ENCODE measurements at places on chromosomes 12 and 14. TPM values are rescaled to one million over a fixed set of nuclear protein-coding genes. Genes with fewer than 3 reads are reported as not detected.
A peak's percentile ranks its signal among the peaks of the same experiment; 100 is the strongest.

SELPLG gene
- 16.6 TPM for total RNA-seq

DNA sequence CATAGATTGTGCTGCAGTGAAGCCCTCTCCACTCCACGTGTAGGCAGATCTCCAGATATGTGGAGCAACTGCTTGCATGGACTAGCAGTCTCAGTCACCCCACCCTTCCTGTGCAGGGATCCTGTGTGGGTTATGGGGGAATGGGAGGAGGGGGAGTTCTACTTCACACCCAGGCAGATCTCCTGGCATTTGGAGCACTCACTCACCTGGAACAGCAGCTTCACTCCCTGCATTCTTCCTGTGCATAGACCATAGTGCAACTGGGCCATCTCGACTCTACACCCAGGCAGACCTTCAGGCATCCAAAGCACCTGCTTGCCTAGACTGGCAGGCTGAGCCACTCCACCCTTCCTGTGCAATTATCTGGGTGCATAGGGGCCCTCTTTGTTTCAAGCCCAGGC is 96.0 kb upstream of the PCED1B start:
- H3K27me3 ChIP-seq, result no peaks in the 10 kb centered on the region
- DNase-seq, result no peak
- no peaks in the 10 kb centered on the region for H3K4me1 ChIP-seq
- no peaks in the 10 kb centered on the region for H3K36me3 ChIP-seq
- no peak overlapping the region for H3K27ac ChIP-seq

POTEG gene
- not detected for total RNA-seq

GRCh38 chr12:139585-139984 is 73.0 kb downstream of the IQSEC3 start:
- H3K4me1 ChIP-seq, result no peaks in the 10 kb centered on the region
- no peaks in the 10 kb centered on the region for H3K36me3 ChIP-seq
- H3K4me3 ChIP-seq, result peak overlapping the region; percentile 63

SLC7A7 gene
- total RNA-seq, result 46.4 TPM

GRCh38 chr12:13156277-13156676 is 40.2 kb upstream of the EMP1 start:
- DNase-seq, result no peak
- H3K4me1 ChIP-seq, result no peaks in the 10 kb centered on the region
- no peak overlapping the region for H3K4me3 ChIP-seq
- no peak overlapping the region for H3K27ac ChIP-seq
- no peaks in the 10 kb centered on the region for H3K36me3 ChIP-seq

DNA sequence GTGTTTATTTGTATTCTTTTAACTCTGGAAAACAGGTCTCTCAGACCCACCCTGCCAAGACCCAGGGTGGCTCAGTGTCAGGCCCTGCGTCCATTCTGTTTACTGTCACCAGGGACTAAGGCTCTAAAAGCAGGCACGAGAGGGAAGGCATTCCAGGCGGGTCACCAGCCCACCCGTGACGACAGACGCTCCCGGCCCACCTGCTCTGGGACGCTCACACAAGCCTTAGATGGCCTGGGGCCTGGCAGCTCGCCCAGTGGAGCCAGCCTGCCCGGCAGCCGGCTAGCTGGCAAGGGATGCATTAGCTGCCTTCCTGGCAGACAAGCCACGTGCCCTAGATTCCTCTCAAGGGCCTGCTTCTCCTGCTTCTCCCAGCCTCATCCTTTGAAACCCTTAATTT is 9.2 kb upstream of the NUAK1 start:
- H3K4me3 ChIP-seq, result no peak overlapping the region
- no peaks in the 10 kb centered on the region for H3K27me3 ChIP-seq
- DNase-seq, result no peak
- H3K36me3 ChIP-seq, result no peaks in the 10 kb centered on the region
- H3K4me1 ChIP-seq, result no peaks in the 10 kb centered on the region

DNA sequence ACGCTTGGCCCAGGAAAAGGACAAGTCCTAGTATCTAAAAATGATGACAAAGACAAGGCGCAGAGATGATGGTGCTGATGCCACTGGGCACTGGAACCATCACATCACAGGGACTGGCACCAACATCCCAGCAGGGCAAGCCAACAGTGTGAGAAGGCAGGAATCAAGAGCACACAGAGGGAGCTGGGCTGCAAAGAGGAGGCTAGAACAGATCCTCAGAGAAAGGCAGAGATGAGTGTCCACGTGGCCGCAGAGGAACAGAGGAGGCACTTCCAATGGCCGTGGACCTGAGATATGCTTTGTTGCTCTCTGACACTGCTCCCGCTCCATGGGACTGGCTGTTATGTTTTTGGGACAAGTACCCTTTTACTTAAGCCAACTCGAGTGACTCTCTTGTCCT is 17.9 kb downstream of the FOXN3 start:
- no peaks in the 10 kb centered on the region for H3K36me3 ChIP-seq
- H3K4me1 ChIP-seq, result no peaks in the 10 kb centered on the region
- DNase-seq, result no peak
- H3K27me3 ChIP-seq, result no peaks in the 10 kb centered on the region
- no peak overlapping the region for H3K27ac ChIP-seq

DNA sequence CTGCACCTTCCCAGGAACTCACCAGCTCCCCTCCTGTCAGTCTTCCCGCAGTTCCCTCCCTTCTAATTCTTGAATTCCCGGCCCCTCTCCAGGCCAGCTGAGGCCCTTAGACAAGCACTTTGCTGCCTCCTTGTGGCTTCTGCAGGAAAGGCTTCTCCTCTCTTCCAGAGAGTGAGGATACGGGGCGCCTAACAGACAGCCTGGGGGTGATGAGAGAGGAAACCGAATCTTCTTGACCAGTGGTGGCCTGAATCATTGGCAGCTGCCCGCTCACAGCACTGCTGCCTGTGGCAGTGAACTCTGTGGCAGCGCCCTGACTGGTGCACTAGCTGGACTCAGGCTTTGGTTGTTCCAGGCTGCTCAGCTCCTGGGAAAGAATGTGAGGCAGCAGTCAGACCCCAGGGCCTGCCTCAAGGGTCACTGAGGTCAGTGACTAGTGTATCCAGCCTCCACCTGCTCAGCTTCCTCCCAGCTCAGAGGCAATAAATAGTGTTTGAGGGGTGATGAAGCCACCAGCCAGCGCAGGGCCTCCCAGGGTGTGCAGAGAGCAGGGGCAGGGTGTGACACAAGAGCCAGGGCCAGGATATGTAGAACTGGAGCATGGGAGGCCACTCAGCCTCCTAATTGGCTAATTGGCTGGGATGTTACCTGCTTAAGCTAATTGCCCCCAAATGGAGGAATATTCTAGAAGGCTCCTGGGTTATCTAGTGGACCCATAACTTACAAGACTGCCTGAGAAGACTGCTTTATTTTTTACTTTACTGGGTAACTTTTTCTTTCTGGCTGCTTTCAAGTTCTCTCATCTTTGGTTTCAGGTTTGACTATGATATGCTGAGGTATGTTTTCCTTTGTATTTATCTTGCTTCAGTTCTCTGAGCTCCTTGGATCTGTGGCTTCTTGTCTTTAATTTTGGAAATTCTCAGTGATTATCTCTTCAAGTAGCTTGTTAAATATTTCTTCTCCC is 12.9 kb upstream of the MCRS1 start:
- no peaks in the 10 kb centered on the region for H3K36me3 ChIP-seq
- no peaks in the 10 kb centered on the region for H3K27me3 ChIP-seq
- H3K4me1 ChIP-seq, result no peaks in the 10 kb centered on the region
- H3K27ac ChIP-seq, result no peak overlapping the region

TROAP gene
- 1.8 TPM for total RNA-seq

DNA sequence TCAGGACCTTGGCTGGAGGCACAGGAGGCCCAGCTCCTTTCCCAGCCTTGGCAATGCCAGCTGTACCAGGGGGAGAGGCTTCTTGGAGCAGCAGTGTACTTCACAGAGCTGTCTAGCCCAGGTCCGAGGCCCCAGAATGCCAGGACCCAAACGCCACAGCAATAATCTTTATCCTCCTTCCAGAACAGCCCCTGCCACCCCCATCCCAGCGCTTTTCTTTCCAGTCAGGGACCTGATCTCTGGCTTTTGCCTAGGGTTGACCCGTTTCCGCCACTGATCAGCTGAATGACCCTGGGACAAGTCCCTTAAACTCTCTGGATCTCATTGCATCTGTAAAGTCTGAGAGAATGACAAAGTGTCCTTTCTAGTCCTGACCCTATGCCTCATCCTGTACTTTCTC is 5.1 kb downstream of the LAG3 start:
- H3K27me3 ChIP-seq, result no peaks in the 10 kb centered on the region
- DNase-seq, result no peak
- H3K4me1 ChIP-seq, result peaks cover under 1% of the 10 kb centered on the region

TAS2R30 gene
- 17.0 TPM for total RNA-seq

DNA sequence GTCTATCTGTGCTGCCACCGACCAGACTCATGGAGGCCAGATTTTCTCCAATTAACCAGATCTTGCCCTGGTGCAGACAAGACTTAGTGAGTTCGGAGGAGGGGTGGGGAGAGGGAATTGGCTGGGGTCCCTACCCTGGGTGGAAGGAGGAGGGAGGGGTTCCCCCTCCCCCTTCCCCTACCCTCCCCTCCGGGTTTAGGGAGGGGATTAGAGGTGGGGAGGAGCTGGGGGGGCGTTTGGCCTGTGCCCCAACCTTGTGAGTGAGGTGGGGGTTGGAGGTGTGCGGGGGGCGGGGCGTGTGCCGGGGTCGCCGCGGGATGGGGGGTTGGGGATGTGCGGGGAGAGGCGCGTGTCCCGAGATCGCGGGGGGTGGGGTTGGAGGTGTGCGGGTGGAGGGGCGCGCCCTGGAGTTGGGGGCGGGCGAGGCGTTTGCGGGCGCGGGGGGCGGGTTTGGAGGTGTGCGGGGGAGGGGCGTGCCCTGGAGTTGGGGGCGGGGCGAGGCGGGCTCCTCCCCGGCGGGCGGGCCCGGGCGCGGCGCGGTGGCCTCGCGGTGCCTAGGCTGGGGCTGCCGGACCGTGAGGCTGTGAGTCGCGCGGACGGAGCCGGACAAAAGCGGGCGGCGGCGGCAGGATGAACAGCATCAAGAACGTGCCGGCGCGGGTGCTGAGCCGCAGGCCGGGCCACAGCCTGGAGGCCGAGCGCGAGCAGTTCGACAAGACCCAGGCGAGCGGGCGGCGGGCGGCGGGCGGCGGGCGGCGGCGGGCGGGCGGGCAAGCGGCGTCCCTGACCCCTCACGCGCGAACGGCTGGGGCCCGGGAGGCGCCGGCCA is at the start of gene HIP1R:
TSS of gene HIP1R (plus strand) at position 537 of the 829 bp plus-strand sequence. CDS start at position 631, 94 bp downstream.
- no peaks in the 10 kb centered on the region for H3K27me3 ChIP-seq
- peak within 1 kb of the TSS; percentile 96 for H3K27ac ChIP-seq
- no peak for DNase-seq
- no peaks in the 10 kb centered on the region for H3K36me3 ChIP-seq
- peak within 1 kb of the TSS; percentile 61 for H3K4me3 ChIP-seq
- H3K4me1 ChIP-seq, result no peaks in the 10 kb centered on the region

DNA sequence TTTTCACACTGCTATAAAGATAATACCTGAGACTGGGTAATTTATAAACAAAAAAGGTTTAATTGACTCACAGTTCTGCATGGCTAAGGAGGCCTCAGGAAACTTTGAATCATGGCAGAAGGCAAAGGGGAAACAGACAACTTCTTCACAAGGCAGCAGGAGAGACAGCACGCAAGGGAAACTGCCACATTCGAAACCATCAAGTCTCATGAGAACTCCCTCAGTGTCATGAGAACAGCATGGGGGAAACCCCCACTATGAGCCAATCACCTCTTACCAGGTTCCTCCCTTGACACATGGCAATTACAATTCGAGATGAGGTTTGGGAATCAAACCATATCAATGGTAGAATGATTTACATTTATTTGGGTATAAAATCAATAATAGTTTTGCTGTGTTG is 558.5 kb downstream of the TMTC2 start:
- no peak for DNase-seq
- H3K36me3 ChIP-seq, result no peaks in the 10 kb centered on the region
- H3K27ac ChIP-seq, result no peak overlapping the region
- H3K27me3 ChIP-seq, result no peaks in the 10 kb centered on the region
- no peak overlapping the region for H3K4me3 ChIP-seq

GRCh38 chr14:98692832-98693231 is 579.2 kb downstream of the BCL11B start:
- H3K36me3 ChIP-seq, result no peaks in the 10 kb centered on the region
- H3K27me3 ChIP-seq, result no peaks in the 10 kb centered on the region
- no peak for DNase-seq
- no peaks in the 10 kb centered on the region for H3K4me1 ChIP-seq
- H3K4me3 ChIP-seq, result no peak overlapping the region

GRCh38 chr14:59897757-59898383 is 22.1 kb upstream of the LRRC9 start:
- no peaks in the 10 kb centered on the region for H3K27me3 ChIP-seq
- H3K27ac ChIP-seq, result no peak overlapping the region
- H3K4me1 ChIP-seq, result no peaks in the 10 kb centered on the region
- no peak for DNase-seq
- H3K4me3 ChIP-seq, result no peak overlapping the region
- H3K36me3 ChIP-seq, result no peaks in the 10 kb centered on the region

GRCh38 chr12:123931686-123932321 is 40.8 kb downstream of the CCDC92 start:
- no peak overlapping the region for H3K27ac ChIP-seq
- no peak for DNase-seq
- no peak overlapping the region for H3K4me3 ChIP-seq
- no peaks in the 10 kb centered on the region for H3K27me3 ChIP-seq
- no peaks in the 10 kb centered on the region for H3K36me3 ChIP-seq
- no peaks in the 10 kb centered on the region for H3K4me1 ChIP-seq

- H3K27me3 ChIP-seq, result no peaks in the 10 kb centered on the region
- H3K36me3 ChIP-seq, result no peaks in the 10 kb centered on the region
- H3K4me1 ChIP-seq, result no peaks in the 10 kb centered on the region
These were observed 240.2 kb upstream of the CLEC14A start for GRCh38 chr14:38496092-38496491.

GRCh38 chr14:54722791-54723432 is 156.0 kb downstream of the SAMD4A start:
- no peaks in the 10 kb centered on the region for H3K4me1 ChIP-seq
- H3K27me3 ChIP-seq, result no peaks in the 10 kb centered on the region
- H3K36me3 ChIP-seq, result no peaks in the 10 kb centered on the region
- H3K27ac ChIP-seq, result no peak overlapping the region
- no peak for DNase-seq

SRRM4 gene
- total RNA-seq, result not detected

GRCh38 chr14:106141242-106142220 is 615.1 kb downstream of the TMEM121 start:
- no peaks in the 10 kb centered on the region for H3K27me3 ChIP-seq
- no peak overlapping the region for H3K4me3 ChIP-seq
- no peak overlapping the region for H3K27ac ChIP-seq
- H3K36me3 ChIP-seq, result no peaks in the 10 kb centered on the region
- no peak for DNase-seq

- H3K27me3 ChIP-seq, result no peaks in the 10 kb centered on the region
These were observed 467.1 kb downstream of the ATP23 start for GRCh38 chr12:58408516-58408915.

DNA sequence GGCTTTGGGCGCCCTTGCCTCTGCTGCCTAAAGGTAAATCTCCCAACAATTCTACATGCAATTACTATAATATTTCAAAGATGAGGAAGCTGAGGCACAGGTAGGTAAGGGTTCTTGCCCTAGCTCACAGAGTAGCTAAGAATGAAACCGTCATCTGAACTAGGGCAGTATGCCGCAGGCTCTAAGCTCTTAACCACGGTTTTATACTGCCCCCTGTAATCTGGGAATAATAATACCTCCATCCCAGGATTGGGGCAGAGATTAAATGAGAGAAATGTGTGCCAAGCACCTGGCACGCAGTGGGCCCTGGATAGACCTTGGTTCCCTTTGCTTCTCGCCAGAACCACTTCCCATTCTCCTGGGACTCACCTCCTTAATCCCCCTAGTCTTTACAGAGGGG is 1.5 kb upstream of the HRK start:
- H3K36me3 ChIP-seq, result no peaks in the 10 kb centered on the region
- H3K4me3 ChIP-seq, result no peak overlapping the region
- peaks cover 3% of the 10 kb centered on the region for H3K27me3 ChIP-seq
- H3K27ac ChIP-seq, result no peak overlapping the region

GRCh38 chr12:46546634-46547273 is 174.2 kb upstream of the SLC38A2 start:
- H3K27ac ChIP-seq, result no peak overlapping the region
- no peaks in the 10 kb centered on the region for H3K27me3 ChIP-seq

RAD9B gene
- 0.66 TPM for total RNA-seq
